T-helper 17 cell (primary cell): ENCODE measurements at places on chromosomes 5 and 9. TPM values are rescaled to one million over a fixed set of nuclear protein-coding genes. Genes with fewer than 3 reads are reported as not detected.

DNA sequence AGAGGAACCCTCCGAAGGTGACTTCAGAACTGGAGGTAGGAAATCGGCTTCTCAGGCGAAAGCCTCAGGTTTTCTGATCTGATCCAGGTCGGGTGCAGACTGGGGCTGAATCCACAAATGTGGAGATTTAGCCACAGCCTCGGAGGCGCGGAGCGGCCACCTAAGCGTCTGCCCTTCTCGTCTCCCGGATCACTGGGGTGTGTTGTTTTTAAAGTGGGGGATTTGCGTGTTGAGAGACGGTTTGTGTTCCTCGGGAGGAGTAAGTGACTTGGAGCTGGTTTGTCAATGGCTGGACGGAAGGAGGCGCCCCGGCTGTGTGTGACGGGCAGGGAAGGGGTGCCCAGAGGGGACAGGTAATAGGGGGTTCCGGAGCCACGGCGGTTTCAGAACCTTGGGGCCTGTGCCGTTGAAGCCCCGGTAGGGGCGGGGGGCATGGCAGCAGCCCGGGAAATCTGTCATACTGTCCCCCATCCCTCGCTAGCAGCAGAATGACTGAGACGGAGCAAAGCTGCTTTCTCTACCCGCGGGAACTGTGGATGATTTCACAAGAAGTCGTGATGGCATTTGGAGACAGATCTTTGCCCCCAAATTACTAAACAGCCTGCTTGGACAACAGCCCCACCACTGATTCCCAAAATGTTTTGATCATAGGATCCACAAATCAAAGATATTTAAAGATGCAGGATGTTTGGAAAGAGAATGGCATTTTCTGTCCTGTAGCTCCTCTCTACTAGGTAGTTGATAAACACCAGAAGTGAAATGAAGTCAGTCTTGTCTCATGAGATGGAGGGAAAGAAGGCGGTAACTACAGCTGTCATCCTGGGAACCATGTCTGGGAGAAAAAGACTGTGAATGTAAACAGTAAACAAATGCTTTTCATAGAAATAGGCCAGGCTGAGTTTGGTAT lies 216.5 kb downstream of the PDZD2 start:
- no peak for DNase-seq

- DNase-seq, result no peak
Observed at GRCh38 chr9:38756702-38757101, 36.8 kb upstream of the FAM240B start.

DNA sequence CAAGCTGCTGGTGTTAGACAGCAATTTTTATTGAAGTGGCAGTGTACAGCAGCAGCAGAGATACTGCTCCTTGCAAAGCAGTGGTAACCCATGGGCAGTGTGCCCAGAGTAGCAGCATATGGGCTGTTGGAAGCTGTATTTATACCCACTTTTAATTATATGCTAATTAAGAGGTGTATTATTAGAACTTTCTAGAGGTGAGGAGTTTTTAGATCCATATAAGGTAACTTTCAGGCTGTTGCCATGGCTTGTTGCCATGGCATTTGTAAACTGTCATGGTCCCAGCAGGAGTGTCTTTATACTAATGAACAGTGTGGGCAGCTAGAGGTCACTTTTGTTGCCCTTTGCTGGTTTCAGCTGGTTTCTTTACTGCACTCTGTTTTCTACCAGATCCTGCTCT lies 3.7 kb upstream of the PJA2 start:
- DNase-seq, result no peak

- no peak for DNase-seq
Observed at GRCh38 chr9:106102821-106103220, 408.5 kb downstream of the TMEM38B start.

DNA sequence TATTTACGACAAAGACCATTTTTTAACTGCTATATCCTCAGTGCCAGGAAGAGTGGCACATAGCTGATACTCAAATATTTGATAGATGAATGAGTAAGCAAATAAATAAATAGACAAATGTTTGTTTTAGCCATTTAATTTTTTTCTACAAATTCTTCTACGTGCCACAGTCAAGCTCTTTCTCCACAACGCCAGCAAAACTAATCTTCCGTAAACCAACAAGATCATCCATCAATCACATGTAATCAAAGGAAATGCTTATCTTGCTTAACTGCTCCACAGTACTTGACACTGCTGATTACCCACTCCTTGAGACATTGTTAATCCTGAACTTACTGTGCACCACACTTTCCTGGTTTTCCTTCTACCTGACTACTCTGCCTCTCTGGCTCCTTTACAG lies 136.7 kb downstream of the EDIL3 start:
- DNase-seq, result no peak

GRCh38 chr5:10588779-10589447 lies 25.0 kb downstream of the ANKRD33B start:
- no peak for DNase-seq

- no peak for DNase-seq
Observed at GRCh38 chr9:133714606-133715294, 23.4 kb downstream of the SARDH start.

The SV2C gene
- total RNA-seq, result 0.18 TPM

The NUDT12 gene
- total RNA-seq, result 0.57 TPM

The AGXT2 gene
- total RNA-seq, result not detected
